ENCODE measurements at places on chromosomes 5 and 9.
A peak's percentile ranks its signal among the peaks of the same experiment; 100 is the strongest.

GRCh38 chr9:8437876-8438275, 638.3 kb upstream of the DMAC1 start:
- no peaks in the 10 kb centered on the region for H3K4me1 ChIP-seq
- no peaks in the 10 kb centered on the region for H3K27me3 ChIP-seq
- no peak for DNase-seq
- H3K27ac ChIP-seq: no peak overlapping the region
- no peak overlapping the region for H3K4me3 ChIP-seq

GRCh38 chr5:77850536-77851175, 74.5 kb upstream of the TBCA start:
- H3K4me1 ChIP-seq: peaks cover 11% of the 10 kb centered on the region
- H3K27me3 ChIP-seq: no peaks in the 10 kb centered on the region
- no peak for DNase-seq
- no peaks in the 10 kb centered on the region for H3K36me3 ChIP-seq
- peak overlapping the region; percentile 77 for H3K4me3 ChIP-seq

DNA sequence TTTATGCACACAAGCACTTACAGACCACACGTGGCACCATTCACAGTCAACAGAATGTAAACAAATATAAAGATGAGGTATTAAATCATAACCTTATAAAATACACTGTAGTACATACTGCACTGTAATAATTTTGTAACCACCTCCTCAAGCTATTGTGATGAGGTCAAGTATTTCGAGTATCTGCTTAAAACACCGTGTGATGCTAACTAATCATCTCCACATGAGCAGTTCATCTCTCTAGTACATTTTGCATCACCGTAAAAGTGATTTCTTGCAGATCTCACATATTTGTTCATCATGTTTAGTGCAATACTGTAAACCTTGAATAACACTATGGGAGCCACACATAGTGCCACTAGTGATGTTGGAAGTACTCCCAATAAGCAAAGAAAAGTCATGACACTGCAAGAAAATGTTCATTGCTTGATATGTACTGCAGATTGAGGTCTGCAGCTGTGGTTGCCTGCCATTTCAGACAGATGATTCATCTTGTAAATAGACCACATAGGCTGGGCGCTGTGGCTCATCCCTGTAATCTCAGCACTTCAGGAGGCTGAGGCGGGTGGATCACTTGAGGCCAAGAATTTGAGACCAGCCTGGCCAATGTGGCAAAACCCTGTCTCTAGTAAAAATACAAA, 44.3 kb downstream of the FOXB2 start:
- peak; percentile 70 for DNase-seq
- peaks cover 15% of the 10 kb centered on the region for H3K27me3 ChIP-seq
- no peak overlapping the region for H3K4me3 ChIP-seq

DNA sequence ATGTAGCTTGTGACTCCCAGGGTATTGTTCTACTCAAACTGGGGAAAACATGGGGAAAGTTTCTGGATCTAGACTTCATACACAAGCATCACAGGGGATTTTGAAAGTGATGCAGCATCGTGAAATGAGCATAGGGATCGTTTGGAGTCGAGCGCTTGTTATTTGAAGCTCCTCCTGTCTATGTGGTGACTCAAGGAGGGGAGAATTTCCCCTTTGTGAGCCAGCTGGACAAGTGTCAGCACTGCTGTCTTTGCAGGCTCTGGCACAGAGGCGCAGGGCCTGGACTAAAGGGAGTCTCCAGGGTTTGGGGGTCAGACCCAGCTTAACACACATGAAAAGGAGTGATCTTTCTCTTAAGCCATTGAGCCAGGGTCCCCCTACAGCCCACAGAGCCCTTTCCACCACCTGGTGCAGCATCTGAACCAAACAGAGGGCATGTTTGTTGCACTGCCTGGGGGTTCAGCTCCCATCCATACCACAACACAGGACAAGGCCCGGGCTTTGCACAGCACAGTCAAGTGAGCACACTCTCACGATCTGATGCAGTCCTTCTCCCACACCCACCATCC, 51.0 kb downstream of the IRF1 start:
- DNase-seq: peak; percentile 97
- H3K27me3 ChIP-seq: no peaks in the 10 kb centered on the region
- H3K27ac ChIP-seq: peak overlapping the region; percentile 86
- peak overlapping the region; percentile 51 for H3K4me3 ChIP-seq

DNA sequence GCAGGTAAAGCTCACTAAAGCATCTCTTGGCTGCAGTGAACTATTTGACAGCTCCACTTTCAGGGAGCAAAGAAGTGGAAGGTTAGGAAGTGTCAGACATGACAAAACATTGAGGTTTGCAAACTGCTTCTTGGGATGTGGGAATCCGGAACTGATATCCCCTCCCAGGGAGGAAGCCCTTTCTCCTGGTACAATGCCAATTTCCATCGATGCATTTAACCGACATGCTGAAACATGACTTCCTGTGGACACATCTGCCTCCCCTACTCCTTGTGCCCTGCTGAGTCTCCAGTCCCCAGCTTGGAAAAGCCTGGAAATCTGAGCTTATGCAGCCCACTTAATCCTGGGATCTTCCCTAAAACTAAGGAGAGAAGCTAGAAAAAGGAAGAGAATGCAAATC, 323.1 kb upstream of the DAP start:
- no peaks in the 10 kb centered on the region for H3K27me3 ChIP-seq
- H3K27ac ChIP-seq: no peak overlapping the region
- no peak overlapping the region for H3K4me3 ChIP-seq

- no peak overlapping the region for H3K4me3 ChIP-seq
- no peaks in the 10 kb centered on the region for H3K36me3 ChIP-seq
- DNase-seq: peak; percentile 16
- H3K27me3 ChIP-seq: no peaks in the 10 kb centered on the region
Observed at GRCh38 chr9:73714294-73714693, 562.6 kb downstream of the ANXA1 start.

DNA sequence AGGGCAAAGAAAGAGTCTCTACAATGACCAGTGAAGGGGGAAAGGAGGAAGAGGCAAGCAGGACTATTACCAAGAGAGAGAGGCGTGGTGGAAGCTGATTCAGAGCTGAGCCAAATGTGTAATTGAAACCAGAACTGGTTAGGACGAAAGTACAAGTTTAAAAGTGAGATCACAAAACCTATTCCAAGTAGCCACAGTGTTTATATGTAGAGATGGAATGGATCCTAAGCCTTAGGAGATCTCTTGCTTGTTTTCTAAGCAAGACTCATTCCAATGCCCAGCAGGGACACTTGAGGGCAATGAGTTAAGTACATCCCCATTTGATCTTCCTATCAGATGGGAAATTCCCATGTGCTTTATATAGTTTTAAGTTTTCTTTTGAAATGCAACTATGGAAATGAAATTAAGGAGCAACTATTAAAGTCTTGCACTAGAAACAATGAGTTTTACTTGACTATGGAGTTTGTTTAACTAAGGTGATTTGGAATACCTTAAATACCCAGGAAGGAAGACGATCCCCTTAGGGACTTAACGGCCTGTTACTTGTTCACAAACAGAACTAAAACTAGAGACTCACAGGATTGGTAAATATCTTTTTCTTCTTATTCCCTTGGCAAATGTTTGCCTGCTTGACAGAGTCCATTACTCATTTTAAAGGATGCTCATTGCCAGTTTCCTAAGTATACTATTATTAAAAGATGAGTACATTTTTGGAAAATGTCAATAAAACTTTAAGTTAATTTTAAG, 51.1 kb upstream of the SNX2 start:
- H3K36me3 ChIP-seq: no peaks in the 10 kb centered on the region
- DNase-seq: peak; percentile 90
- peaks cover 29% of the 10 kb centered on the region for H3K4me1 ChIP-seq
- H3K4me3 ChIP-seq: peak overlapping the region; percentile 30

- H3K4me1 ChIP-seq: no peaks in the 10 kb centered on the region
- H3K27me3 ChIP-seq: 0 out of 2 replicates have a peak, but pooled peaks cover 3% of the 10 kb centered on the region
- no peak overlapping the region for H3K27ac ChIP-seq
- H3K36me3 ChIP-seq: no peaks in the 10 kb centered on the region
Observed at GRCh38 chr5:58804291-58804690, 221.4 kb downstream of the RAB3C start.

- H3K27ac ChIP-seq: no peak overlapping the region
- DNase-seq: no peak
- H3K4me3 ChIP-seq: no peak overlapping the region
- H3K4me1 ChIP-seq: no peaks in the 10 kb centered on the region
- no peaks in the 10 kb centered on the region for H3K36me3 ChIP-seq
Observed at GRCh38 chr5:148561801-148562311, 92.5 kb downstream of the HTR4 start.

DNA sequence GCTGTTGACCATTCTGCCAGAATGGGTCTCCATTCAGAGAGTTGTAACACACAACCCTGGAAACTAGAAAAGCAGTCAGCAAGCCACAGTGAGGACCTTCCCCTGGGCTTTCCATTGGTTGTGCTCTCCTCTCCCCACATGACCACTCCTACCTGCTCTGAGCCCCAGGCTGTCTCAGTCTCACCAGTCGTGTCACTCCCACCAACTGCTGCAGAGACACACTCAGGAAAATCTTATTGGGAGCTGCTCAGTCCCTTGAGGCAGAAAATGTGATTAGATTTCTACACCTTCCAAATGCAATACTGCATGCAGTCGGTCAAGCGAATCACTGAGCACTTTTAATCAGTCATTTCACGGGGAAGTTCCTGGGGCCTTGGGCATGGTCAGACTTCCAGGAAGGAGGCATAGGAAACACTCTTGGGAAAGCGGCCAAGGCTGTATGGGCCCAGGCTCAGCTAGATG, 284.2 kb upstream of the NMUR2 start:
- peaks cover 9% of the 10 kb centered on the region for H3K4me1 ChIP-seq
- no peak for DNase-seq
- no peak overlapping the region for H3K4me3 ChIP-seq
- no peak overlapping the region for H3K27ac ChIP-seq
- H3K27me3 ChIP-seq: no peaks in the 10 kb centered on the region

DNA sequence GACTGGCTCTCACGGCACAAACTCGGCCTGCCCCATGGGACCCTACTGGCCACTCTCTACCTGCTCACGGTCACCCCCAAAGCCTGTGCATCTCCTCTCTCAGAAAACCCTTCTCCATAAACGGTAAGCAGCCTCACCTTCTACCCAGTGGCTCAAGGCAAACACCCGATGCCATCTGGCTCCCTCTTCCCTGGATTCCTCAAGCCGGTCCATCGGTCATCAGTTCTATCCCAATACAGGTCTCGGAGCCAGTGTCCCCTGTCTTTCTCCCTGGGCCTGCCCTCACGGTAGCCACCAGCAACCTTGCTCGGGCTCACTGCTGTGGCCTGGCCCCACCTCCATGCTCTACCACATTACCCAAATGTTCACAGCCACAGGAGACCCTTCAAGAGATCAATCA, 134.1 kb downstream of the ROR2 start:
- H3K4me1 ChIP-seq: peaks cover 13% of the 10 kb centered on the region
- DNase-seq: no peak
- no peak overlapping the region for H3K27ac ChIP-seq
- no peaks in the 10 kb centered on the region for H3K36me3 ChIP-seq
- H3K27me3 ChIP-seq: no peaks in the 10 kb centered on the region
- no peak overlapping the region for H3K4me3 ChIP-seq

GRCh38 chr5:31280210-31280609, 86.7 kb downstream of the CDH6 start:
- H3K4me3 ChIP-seq: no peak overlapping the region
- H3K27ac ChIP-seq: no peak overlapping the region
- no peaks in the 10 kb centered on the region for H3K36me3 ChIP-seq

- DNase-seq: no peak
- peaks cover 9% of the 10 kb centered on the region for H3K4me1 ChIP-seq
- no peaks in the 10 kb centered on the region for H3K36me3 ChIP-seq
- no peaks in the 10 kb centered on the region for H3K27me3 ChIP-seq
- H3K4me3 ChIP-seq: no peak overlapping the region
Observed at GRCh38 chr5:39109606-39110005, 35.4 kb upstream of the RICTOR start.

- H3K27ac ChIP-seq: no peak overlapping the region
- DNase-seq: no peak
- no peak overlapping the region for H3K4me3 ChIP-seq
- no peaks in the 10 kb centered on the region for H3K27me3 ChIP-seq
Observed at GRCh38 chr9:75921391-75922127, 31.1 kb downstream of the PCSK5 start.

- peaks cover 49% of the 10 kb centered on the region for H3K4me1 ChIP-seq
- H3K36me3 ChIP-seq: no peaks in the 10 kb centered on the region
- H3K27ac ChIP-seq: no peak overlapping the region
- peak; percentile 30 for DNase-seq
Observed at GRCh38 chr5:123120197-123120596, 31.2 kb downstream of the PRDM6 start.

DNA sequence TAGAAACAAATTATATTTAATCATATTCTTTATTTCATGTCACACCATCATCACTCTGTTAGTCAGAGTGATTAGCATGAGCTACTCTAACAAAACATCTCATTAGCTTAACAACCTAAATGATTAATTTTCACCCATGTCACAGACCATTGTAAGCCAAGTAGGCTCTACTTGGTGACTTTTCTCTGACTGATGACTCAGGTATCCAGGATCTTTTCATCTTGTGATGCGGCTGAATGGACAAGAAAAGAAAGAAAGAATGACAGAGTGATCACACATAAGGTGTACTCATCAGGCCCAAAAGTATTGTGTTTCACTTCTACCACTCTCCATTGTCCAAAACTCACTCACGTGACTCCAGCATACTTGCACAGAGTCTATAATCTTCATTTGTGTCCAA, 299.3 kb downstream of the ANXA1 start:
- no peak overlapping the region for H3K4me3 ChIP-seq
- H3K36me3 ChIP-seq: no peaks in the 10 kb centered on the region
- no peak for DNase-seq
- no peak overlapping the region for H3K27ac ChIP-seq
- no peaks in the 10 kb centered on the region for H3K27me3 ChIP-seq
- no peaks in the 10 kb centered on the region for H3K4me1 ChIP-seq

DNA sequence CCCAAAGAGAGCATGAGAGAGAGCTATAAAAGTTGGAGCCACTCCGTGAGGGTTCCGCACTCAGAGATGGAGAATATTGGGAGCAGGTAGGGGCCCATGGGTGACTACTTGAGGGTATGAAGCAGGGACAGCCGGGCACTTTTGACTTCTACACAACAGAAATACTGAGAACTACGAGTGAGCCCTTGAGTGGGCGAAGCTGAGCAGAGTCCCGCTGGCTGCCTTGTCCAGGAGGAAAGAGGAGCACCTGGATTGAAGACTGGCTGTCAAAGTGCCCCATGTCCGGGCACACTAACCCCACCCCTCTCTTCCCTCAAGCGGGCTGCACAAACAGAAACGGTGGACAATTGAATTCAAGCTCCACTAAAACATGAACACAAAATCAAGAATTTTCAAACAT, 33.6 kb downstream of the FYB1 start:
- DNase-seq: no peak
- H3K36me3 ChIP-seq: no peaks in the 10 kb centered on the region
- H3K27ac ChIP-seq: no peak overlapping the region
- no peak overlapping the region for H3K4me3 ChIP-seq
- no peaks in the 10 kb centered on the region for H3K4me1 ChIP-seq
- H3K27me3 ChIP-seq: no peaks in the 10 kb centered on the region

DNA sequence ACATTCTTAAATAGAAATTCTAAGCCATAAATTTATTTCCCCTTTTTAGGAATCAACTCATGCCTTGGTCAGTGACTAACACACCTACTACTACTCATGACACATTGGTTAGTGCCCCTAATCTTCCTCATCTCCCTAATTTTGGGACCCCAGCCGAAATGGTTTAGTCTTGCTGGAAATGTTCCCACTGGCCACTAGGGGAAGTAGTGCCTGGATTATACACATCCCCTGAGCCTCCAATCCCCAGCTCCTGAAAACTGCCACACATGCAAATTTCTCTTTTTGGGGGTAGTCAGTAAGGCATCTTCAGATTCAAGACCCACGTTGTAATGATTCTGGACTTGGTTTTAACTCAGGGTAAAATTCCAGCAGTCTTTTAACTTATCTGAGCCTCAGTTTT, 79.8 kb downstream of the HSD17B3 start:
- no peaks in the 10 kb centered on the region for H3K4me1 ChIP-seq
- no peaks in the 10 kb centered on the region for H3K36me3 ChIP-seq
- DNase-seq: peak; percentile 36
- H3K27me3 ChIP-seq: peaks cover 8% of the 10 kb centered on the region
- no peak overlapping the region for H3K27ac ChIP-seq
